Stimulated activated CD8-positive, alpha-beta memory T cell treated with anti-CD3 and anti-CD28 coated beads, Interleukin-4, amount 100 ng/mL, for 1 hour (primary cell): ENCODE measurements at places on chromosomes 5 and 9.

DNA sequence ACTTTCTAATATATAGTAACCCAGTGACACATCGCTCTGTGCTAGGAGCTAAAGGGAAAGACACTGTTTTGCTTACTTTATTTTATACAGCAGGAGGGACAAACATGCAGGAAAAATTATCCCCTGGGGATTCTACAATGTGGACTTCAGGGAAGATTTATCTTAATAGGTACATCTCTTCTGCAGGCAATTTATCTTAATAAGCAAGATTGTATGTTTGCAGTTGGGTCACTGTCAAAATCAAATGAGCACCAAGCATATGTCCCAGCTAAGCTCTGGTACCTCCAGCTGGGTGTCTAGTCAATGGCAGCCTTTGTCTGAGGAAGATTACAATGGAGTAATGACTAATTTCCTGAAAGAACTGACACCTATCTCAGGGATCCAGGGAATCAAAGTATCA lies 309.9 kb upstream of the PANK3 start:
- no peak for DNase-seq

DNA sequence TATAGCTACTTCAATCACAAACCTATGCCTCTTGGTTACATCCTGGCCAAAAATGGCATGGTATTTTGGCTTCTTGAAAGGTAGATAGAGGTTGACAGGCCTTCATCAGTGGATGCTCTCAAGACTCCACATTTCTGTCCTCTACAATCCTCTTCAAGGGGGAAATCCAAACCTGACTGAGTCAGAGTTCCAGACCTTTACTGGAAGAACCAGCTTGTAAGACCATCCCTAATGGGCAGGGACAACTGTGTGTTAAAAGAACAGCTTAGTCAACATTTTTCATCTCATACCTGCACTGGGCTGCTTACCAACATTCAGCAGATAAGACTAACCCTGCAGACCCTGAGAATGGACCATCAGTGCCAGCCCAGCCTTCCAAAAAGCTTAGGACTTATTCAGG lies 155.7 kb downstream of the CDK5RAP2 start:
- no peak for DNase-seq

- no peak for DNase-seq
Observed at GRCh38 chr5:76180814-76181805, 97.9 kb downstream of the SV2C start.

GRCh38 chr5:160044967-160045366 lies 36.0 kb downstream of the TTC1 start:
- DNase-seq, result no peak

DNA sequence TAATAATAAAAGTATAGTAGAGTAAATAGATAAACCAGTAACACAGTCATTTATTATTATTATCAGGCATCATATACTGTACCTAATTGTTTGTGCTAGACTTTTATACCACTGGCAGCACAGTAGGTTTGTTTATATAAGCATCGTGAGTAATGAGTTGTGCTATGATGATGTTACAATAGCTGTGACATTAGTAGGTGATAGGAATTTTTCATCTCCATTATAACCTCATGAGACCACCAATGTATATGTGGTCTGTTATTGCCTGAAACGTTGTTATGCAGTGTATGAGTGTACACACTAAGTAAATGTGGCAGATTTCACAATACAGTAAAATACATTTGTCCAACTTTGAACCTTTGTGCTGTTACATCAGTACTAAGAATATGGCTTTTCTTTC lies 72.7 kb upstream of the SPATA31D4 start:
- DNase-seq, result no peak

GRCh38 chr5:133257977-133258376 lies 206.2 kb downstream of the HSPA4 start:
- DNase-seq, result no peak

DNA sequence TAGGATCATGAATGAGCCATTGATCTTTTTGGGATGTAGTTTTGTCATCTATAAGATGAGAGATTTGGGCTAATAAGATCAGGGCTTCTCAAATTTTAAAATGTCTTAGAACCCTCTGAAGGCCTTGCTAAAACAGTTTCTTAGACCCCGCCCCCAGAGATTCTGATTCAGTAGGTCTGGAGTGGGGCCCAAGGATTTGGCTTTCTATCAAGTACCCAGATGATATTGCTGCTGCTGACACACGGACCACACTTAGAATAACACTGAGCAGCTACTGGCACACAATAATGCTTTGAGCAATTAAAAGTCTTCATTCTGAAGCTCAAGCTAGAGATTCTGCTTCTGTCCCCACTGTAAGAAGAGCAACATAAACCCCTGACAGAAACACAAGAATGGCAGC lies 216.7 kb downstream of the SMARCA2 start:
- DNase-seq, result no peak

- no peak for DNase-seq
Observed at GRCh38 chr5:52776116-52776515, 11.6 kb upstream of the ITGA1 start.

DNA sequence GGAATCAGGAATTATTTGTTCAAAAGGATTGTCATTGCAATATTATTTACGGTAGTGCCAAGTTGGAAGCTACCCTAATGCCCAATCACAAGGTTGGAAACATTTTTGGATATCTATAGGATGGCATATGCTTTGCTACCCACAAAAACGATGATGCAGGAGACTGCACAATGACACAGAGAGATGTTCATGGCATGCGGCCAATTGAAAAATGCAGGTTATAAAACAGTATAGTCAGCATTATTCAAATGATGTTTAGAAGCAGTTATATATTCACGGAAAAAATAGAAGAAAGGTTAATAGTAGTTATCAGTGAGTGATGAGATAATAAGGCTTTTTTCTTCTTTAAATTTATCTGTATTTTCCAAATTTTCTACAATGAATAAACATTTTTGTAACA lies 5.9 kb upstream of the ACSL6 start:
- no peak for DNase-seq
